ENCODE measurements at places on chromosomes 16 and 17.

- DNase-seq = no peak
These were observed 2.0 kb downstream of the TOM1L1 start for GRCh38 chr17:54902611-54903010.

GRCh38 chr16:90057738-90058173 lies 19.4 kb downstream of the PRDM7 start:
- DNase-seq = peak; percentile 99

DNA sequence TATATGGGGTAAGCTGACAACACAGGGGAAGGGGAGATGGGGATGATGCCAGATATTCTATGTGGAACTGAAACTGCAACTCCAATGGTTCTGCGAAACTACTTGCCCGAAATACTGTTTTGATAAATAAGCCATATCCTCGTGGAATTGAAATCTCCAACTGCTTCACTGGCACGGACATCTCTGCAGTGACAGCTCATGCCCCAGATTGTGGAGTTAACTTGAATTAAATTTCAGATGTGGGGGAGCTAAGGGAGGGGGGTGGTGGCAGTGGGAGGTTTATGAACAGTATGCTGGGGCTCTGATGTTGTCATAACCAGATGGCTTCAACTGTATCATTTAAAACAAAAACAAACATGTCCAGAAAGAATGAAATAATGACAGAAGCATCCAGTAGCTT lies 21.8 kb downstream of the NXPH3 start:
- no peak for DNase-seq

GRCh38 chr17:76441686-76442340 lies 11.1 kb downstream of the UBE2O start:
- no peak for DNase-seq

DNA sequence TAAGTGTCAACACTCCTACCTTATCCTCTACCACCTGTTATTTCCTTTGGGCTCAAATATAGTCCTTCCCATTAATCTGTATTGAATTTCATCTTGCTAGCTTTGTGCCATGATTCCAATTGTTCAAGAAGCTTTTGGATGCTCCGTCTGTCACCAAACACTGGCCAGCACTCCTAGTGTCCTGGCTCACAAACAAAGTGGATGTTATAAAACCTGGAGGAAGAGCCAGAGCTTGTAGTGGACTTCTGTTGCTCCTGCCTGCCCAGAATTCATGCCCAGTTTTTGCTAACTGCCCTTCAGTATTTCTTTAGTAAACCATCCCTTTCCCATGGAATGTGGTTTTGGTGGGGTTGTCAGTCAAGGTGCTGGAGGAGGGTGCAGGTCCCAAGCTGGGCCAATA lies 77.2 kb upstream of the HS3ST2 start:
- DNase-seq = no peak

Measured in NB4 (cell line).